ENCODE measurements at places on chromosomes 2 and 18.

- no peak for DNase-seq
Observed at GRCh38 chr2:191218292-191218898, 26.8 kb upstream of the MYO1B start.

DNA sequence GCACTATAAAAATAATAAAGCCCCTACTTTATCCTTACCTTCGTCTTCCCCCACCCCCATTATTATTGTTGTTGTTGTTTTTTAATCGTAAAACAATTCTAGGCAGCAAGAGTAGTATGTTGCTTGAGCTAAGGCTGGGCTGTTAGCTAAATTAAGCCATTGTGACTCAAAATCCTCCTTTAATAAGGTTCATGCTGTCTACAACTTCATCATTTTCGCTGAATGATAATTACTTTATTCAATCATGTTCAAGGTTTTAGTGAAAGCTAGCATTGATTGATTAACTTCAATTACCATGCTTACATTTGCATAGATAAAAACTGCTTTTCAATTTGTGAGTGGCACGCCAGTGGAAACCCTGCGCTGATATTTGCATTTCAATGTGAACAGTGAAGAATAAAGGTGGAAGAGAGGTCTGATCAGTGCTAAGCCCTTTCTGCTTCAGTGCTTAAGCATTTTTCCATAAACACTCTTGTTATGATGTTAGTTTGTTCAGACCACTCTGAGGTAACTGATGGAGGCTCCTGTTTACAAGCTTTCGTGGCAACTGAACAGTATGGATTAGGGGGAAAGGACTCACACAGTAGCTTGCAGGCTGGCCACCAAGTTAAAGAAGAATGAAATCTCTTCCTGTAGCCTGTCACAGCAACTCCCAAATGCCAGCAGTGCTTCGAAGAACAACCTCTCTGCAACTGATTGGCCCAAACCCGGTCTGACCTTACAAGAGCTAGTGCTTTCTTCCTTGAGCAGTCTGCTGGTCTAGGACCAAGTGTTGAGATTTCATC lies 156.8 kb downstream of the GPD2 start:
- DNase-seq = no peak

GRCh38 chr2:200042102-200042735 lies 86.8 kb downstream of the MAIP1 start:
- no peak for DNase-seq

- DNase-seq = no peak
Observed at GRCh38 chr2:190809139-190809764, 71.4 kb upstream of the GLS start.

DNA sequence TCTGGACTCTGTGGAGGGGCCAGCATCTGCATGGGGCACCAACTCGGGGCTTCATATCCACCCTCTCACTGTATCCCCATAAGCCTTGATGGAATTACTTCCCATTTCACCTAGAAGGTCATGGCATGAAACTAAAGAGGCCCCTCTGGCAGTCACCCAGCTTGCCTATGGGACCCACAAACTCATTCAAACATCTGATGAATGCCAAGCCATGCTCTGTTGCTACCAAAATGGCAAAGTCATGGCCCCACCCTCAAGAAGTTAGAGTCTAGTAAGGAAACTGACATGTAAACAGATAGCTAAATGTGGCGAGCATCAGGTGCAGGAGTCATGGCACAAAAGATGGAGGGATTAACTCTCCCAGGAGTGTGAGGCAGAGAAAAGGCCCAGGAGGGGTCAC lies 14.5 kb downstream of the CYB5A start:
- no peak for DNase-seq

- DNase-seq = peak; percentile 71
Observed at GRCh38 chr2:42878581-42878980, 86.2 kb upstream of the HAAO start.

DNA sequence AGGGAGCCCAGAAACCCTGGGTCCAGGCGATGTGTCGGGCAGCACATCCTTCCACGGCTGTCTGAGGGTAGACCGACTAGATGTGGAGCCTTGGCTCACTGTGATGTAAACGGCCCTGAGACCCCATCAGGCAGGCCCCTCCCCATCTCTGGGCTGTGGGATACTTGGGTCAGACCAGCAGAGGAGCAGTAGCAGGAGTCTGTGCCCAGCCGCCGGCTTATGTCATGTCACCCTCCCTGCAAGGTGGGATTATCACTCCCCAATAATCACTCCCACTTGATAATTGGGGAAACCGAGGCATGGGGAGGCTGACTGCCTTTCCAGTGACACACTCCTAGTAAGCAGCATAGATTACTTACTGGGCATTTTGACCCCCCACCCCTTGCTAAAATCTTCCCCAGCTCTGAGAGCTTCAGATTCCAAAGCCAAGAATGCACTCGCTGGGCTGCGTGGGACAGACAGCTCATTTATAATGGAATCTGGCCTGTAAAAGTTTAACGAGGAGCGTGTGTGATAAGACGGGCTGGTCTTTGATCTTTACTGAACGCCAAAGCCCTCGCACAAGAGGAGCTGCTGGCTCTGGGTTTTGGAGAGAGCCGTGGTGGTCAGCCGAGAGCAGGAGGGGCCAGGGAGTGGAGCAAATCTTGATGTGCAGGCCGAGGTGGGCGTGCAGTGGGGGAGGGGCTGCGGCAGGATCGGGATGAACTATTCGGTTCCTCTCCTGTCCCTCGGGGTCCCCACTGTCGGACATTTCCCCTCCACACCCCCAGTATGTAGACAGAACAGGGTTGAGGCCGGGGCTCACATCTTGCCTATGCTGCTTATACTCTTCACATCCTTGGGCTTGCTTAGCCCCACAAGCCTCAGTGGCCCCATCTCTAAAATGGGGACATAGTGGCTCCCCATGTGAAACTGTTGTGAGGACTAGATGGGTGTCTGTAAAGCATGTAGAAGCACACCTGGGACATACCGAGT lies 200.0 kb downstream of the GLI2 start:
- no peak for DNase-seq

DNA sequence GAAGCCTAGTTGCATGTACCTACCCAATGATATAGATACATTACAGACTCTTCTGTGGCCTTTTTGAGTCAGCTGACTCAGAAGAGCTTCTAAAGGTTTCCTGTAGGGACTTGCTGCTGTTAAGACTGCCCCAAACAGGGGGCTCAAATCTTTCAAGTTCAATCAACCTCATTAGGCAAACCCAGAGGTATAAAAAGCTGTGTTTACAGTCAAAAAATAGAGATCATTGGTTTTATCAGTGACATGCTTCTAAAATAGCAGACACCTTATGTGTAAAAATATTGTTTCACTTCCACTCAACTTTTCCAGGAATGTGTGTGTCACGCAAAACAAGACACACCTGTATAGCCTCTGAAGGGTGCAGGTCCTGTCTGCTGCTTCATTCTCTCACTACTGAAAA lies 624.3 kb upstream of the FANCL start:
- DNase-seq = peak; percentile 10

DNA sequence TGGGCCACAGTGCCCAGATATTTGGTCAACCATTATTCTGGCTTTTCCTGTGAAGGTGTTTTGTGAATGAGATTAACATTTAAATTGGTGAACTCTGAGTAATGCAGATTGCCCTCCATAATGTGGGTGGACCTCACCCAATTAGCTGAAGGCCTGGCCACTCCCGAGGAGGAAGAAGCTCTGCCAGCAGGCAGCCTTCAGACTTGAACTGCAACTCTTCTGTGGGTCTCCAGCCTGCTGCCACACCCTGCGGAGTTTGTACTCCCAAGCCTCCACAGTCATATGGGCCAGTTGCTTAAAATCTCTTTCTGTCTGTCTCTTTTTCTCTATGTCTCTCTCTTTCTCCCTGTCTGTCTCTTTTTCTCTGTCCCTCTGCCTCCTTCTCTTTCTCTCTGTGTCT lies 262.7 kb downstream of the MYCN start:
- DNase-seq = no peak

DNA sequence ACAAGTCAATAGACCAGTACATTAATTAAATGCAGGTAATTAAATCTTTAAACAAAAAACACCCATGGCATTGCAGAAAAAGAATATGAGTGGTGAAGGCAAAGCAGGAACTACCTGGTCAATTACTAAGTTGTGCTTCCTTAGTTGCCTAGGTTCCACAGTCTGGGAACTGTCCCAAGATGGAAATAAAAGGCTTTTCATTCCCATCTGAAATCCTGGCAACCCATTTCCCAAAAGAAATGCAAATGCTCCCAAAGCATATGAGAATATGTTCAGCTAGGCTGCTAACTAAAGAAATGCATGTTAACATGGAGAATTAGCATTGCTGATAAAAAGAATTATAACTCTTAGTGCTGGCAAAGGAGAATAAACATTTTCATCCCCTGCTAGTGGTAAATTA lies 177.8 kb downstream of the TMEM163 start:
- DNase-seq = no peak

- no peak for DNase-seq
Observed at GRCh38 chr2:110219496-110220189, 7.3 kb upstream of the MTLN start.

DNA sequence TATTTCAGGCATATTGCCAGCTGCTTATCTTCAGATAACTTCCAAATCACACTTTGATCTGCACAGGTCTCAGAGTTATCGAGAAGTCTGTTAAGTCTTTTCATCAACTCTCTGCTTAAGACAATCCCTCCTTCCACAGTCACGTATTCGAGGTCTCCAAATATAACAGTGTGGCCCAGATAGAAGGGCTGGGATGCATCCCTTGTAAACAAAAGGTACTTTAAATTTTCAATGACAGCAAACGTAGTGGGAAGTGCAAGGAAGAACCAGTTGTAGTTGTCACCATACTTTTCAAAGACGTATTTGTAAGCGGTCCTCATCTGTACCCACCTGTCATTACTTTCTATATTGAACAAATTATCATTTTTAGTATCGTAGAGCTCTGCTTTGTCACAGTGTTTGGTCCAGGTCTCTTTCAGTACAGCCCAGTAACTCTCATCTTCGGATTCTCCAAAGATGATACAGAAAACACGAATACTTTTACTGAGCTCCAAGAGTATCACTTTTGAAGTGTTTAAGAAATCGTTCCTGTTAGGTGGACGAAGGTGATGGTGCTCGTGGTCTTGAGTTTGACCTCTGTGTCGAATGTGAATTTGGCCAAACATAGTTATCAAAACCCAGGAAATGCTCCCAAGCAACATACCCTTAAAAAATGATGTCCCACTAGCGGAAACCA lies 445 bp downstream of the C1GALT1C1L start:
- DNase-seq = no peak

DNA sequence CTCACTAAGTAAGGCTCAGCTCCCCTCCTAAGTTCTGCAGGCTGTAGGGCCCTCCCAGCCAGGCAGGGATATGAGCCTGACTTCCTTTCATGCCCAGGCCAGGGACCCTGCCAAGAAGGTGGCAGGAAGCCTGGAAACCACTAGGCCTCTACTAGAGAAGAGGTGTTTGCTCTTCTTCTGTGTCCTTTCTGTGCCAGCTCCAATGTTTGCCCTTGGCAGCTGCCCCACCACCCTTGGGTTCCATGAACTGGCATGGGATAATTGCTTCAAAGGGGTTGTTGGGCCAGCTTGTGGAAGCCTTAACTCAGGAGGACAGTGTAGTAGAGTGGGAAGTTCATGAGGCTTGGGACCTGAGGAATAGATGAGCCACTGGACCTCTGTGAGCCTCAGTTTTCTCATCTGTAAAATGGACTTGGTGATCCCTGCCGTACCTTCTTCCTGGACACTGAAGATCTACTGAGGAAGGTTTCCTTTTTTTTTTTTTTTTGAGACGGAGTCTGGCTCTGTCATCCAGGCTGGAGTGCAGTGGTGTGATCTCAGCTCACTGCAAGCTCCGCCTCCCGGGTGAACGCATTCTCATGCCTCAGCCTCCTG lies 3.9 kb downstream of the SLC35F6 start:
- no peak for DNase-seq

DNA sequence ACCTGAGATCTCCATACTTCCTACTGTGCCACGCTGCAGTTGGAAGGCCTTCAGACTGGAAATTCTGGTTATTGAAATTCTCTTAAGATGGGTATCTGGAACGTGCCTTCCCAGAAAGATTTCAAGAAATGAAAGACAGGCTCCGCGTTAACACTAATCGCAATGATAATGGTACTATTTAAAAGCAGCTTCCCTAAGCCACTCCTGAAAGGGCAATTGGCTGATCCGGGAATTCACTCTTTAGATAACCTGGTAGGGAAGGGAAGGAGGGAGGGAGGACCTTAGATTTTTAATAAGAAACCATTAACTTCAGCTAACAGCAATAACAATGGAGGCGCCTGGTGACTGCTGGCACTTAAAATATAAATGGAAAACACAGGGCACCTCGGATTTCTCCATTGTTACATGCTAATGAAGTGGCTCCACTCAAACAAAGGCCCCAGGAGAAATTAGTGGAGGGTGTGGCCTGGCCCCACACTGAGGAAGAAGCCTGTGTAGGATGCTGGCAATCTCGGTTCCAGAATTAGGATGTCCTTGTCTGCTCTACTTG lies 22.5 kb upstream of the MTA3 start:
- DNase-seq = no peak

- no peak for DNase-seq
Observed at GRCh38 chr2:230738924-230739323, 26.3 kb downstream of the CAB39 start.

DNA sequence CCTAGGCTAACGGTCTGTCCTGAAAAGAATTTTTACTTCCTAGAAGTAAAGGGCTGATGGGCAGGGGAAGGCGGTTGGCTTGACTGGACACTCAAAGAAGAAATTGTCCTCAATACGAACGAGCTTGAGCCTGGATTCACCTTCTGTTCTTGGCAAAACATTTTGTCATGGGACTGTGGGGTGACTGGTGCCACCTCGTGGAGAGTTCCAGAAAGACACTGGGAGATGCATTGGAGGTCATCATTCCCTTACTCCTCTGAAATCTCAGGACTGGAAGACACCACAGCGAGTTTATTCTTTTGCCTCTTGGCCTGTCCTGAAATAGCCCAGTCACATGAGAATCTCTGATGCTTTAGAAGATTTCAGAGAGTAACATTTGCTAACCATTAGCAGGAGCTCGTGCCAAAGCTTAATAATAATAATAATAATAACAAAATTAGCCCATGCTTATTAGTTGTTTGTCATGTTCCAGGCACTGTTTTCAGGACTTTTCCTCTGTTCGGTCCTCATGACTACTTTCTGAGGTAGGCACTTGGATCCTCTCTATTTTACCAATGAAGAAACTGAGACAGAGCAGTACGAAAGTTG lies 44.5 kb downstream of the TMEM182 start:
- peak; percentile 73 for DNase-seq

- DNase-seq = peak; percentile 90
Observed at GRCh38 chr2:94874277-94874997, 3.2 kb downstream of the TEKT4 start.

- peak; percentile 27 for DNase-seq
Observed at GRCh38 chr18:3906116-3906750, 456.3 kb downstream of the TGIF1 start.

GRCh38 chr18:75365837-75366236 lies 61.7 kb downstream of the SMIM21 start:
- DNase-seq = no peak

- DNase-seq = peak; percentile 88
Observed at GRCh38 chr2:25362434-25363145, 20.9 kb upstream of the DNMT3A start.
